Mesangial cell (primary cell): ENCODE measurements at places on chromosomes 12 and 14. TPM values are rescaled to one million over a fixed set of nuclear protein-coding genes. Genes with fewer than 3 reads are reported as not detected.

Gene MSRB3
- 15.3 and 23.1 TPM in 2 replicates for total RNA-seq

Gene LBHD2
- 0.76 TPM in 1 of 2 replicates, not detected in the other for total RNA-seq

Gene LTB4R
- total RNA-seq: 0.98 and 1.9 TPM in 2 replicates

Gene DCP1B
- 12.5 and 17.1 TPM in 2 replicates for total RNA-seq

Gene CISTR
- total RNA-seq: not detected in 2 replicates

Gene TMEM121
- 5.1 and 8.0 TPM in 2 replicates for total RNA-seq

Gene VWF
- under 0.01 and 0.25 TPM in 2 replicates for total RNA-seq

Gene STXBP6
- total RNA-seq: 0.25 and 1.1 TPM in 2 replicates
